ENCODE measurements at places on chromosomes 1 and 21.

DNA sequence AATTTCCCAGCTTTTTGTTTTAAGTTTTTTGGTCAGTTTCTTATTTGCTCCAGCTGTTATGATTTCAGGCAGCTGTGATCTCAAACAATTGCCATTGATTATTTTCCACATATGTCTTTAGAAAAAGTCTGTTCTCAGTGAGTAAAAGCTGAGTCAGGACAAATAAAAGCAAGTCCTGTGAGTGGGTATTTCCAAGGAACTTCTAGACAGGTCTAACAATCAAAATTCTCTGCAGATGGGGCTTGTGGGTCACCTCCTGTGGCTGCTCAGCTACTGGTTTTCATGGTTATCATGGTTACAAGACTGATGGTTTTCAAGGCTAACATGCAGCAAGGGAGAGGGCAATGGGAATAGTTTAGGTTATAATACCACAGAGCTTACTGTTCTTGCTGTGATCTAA lies 585.7 kb downstream of the LMO4 start:
- DNase-seq = no peak

- no peak for DNase-seq
These were observed 208.3 kb upstream of the NCAM2 start for GRCh38 chr21:20789729-20790500.

GRCh38 chr1:173496757-173497320 lies 19.7 kb downstream of the PRDX6 start:
- DNase-seq = no peak

DNA sequence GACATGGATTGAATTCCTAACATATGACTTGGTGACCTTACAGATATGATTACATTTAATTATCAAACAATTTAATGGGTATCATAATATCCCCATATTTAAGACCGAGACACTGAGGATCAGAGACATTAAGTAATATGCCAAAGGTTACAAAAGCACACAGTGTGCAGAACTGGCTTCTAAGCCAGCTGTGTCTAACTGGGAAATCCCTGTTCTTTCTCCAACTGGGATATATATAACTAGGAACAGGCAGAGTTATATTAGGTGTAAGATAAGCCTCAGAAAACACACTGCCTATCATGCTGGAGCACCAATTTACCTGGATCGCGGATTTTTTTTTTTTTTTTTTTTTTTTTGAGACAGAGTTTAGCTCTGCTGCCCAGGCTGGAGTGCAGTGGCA lies 88.3 kb upstream of the ADGRL2 start:
- no peak for DNase-seq

DNA sequence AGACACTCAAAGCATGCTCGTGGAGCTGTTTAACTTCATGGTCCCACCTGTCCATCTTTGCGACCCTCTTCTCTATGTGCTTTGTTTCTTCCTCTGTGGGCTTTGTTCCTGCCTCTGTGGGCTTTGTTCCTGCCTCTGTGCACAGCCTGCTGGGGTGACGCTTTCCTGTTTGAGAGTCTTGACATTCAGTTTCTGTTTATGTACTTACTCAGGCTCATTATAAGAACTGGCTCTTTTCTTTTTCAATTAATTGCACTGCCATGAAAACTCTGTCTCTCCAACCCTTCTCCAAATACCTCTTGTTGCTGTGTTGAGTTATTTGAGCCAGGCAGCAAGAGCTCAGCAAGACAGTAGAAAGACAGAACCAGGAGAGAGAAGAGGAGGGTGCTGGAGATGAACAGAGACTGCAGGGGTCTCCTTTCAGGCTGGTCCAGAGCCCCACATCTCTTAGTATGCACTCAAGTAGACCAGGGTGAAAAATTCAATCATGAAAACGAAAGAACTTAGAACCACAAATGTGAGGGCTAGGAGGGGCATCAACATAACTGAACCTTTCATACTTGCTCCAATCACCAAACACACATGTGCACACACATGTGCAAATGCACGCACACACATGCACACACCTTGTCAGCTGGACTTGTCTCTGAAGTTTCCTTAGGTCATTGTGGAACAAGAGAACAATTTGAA lies 88.3 kb upstream of the SGIP1 start:
- peak; percentile 49 for DNase-seq

GRCh38 chr1:235646463-235646862 lies 3.1 kb downstream of the GNG4 start:
- DNase-seq = no peak

- no peak for DNase-seq
These were observed 129.9 kb downstream of the ZNF281 start for GRCh38 chr1:200279810-200280411.

- no peak for DNase-seq
These were observed 12.0 kb downstream of the ALDH9A1 start for GRCh38 chr1:165686121-165686970.

DNA sequence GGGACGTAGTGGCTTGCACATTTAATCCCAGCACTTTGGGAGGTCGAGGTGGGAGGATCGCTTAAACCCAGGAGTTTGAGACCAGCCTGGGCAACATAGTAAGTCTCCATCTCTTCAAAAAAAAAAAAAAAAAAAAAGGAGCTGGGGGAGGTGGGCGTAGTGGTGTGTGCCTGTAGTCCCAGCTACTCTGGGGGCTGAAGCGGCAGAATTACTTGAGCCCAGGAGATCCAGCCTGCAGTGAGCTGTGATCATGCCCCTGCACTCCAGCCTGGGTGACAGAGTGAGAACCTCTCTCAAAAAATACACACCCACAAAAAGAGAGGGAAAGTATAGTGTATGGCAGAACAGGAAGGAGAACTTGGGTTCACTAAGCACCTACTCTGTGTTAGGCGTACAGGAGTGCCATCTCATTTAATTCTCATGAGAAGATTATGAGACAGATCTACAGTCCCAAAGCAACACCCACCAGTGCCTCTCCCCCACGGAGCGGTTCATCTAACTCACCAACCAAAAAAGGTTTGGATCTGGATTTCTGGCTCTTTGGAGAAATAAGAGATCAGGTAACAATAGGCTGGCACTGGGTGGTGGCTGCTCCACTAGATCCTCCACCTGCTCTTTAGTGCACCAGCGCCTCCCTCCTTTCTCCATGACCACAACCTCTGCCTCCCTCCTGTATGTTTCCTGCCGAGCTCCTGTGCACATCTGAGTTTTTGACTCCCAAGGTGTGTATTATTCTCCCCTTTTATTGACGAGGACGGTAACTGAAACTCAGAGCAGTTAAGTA lies 1.4 kb upstream of the TRAF5 start:
- no peak for DNase-seq

DNA sequence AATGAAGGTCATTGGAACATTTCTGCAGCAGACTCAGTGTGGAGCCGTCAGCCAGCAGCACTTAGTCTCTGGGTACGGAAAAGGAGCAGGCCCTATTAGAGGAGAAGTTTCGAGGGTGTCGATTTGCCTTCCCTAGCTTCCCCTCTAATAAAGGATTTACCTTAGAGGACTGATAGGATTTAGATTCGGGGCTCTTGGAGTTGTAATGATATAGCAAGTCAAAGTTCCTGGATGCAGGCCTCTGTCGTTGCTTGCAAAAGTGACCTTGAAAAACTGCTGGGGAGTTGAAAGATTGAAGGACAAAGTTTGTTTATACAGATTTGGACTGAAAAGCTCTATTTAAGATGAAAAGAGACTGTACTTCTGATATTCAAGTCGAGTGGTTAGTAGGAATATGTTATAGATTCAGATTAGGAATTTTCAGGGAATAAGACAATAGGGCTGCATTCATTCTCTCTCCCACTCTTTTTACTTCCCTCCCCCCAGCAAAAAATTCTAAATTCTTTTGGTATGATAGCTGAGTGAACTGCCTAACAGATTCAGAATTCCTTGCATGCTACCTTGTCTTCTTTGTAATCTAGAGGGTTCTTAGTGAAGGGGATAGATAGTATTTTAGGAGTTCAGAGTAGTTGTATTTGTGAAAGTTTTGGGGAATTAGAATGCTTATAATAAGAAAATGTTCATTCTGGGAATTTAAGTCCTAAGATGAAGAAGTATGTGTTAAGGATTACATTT lies 19.2 kb downstream of the NFYC start:
- no peak for DNase-seq

Data from upper lobe of left lung (tissue), 6 donors.